ENCODE measurements at places on chromosomes 6 and 20.

DNA sequence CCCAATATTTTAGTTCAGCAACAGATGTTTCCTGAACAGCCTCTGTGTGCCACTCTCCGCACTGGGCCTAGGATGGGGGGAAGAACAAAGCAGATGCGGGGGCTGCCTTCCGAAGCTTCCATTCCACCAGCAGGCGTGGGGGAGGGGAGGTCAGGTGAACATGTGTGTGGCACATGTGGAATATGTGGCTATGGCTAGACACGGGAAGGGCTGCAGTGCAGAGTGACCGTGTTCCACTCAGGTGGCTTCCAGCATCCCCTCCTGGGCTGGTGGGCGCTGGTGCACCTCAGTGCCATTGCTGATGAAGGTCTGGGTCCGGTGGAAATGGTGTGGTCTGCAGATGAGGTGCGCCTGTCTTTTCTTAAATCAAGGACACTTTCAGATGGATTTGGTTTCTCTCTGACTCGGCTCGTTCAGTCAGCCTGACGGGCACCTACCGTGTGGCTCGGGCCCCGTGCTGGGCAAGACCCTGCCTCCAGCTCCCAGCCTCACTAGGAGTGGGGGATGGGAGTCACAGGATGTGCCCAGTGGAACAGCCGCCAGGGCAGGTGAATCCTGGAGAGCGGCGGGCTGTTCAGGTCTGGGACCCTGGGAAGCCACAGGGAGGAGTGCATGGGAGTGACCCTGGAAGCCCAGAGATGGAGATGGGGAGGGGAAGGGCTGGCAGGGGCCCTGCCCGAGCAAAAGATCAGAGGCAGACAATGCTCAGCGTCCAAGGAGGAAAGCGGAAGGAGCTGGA, 111.0 kb downstream of the SYCP2 start:
- no peak overlapping the region for H3K4me3 ChIP-seq
- H3K4me1 ChIP-seq, result no peaks in the 10 kb centered on the region
- no peaks in the 10 kb centered on the region for H3K27me3 ChIP-seq
- no peak overlapping the region for H3K27ac ChIP-seq
- no peak for DNase-seq
- no peaks in the 10 kb centered on the region for H3K36me3 ChIP-seq

- no peak for DNase-seq
- no peaks in the 10 kb centered on the region for H3K4me1 ChIP-seq
- no peak overlapping the region for H3K27ac ChIP-seq
These were observed 57.1 kb downstream of the GJA1 start for GRCh38 chr6:121492536-121492935.

GRCh38 chr6:12909833-12910232, 193.3 kb downstream of the PHACTR1 start:
- peaks cover 7% of the 10 kb centered on the region for H3K27me3 ChIP-seq
- H3K4me3 ChIP-seq, result no peak overlapping the region
- no peak overlapping the region for H3K27ac ChIP-seq
- H3K4me1 ChIP-seq, result no peaks in the 10 kb centered on the region
- no peak for DNase-seq

DNA sequence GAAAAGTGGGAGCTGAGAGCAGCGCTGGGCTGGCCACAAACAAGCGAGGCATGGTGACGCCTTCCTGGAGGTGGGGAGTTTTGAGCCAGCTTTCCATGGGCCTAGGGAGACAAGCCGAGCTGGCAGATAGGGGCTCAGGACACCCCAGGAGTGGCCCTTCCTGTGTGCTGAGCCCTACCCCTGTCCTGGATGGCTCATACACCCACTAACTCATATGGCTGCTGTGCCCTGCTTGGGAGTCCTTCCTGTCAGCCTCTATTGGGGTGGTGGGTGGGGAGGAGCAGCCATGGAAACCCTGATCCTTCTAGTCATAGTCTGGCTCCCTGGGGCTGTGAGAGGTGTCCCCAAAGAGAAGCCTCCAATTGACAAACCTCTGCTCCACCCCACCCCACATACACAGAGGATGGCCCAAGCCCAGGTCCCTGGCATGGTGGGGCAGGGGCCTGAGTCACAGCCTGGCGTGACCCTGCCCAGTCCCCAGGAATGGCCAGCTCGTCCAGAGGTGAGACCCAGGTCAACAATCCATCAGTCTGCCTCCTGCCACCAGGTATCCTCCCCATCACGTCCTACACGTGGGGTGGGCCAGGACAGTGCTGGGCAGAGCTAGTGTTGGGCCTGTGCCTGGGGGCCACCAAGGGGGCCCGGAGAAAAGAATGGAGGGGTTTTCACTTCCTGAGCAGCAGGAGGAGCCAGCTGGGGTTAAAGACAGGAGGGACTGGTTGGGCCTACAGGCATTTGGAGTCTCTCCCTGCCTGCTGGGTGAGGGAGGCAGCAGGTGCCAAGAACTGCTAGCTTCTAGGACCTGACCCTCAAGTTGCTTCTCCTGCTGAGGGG, 52.2 kb downstream of the MRPL14 start:
- no peak overlapping the region for H3K4me3 ChIP-seq
- H3K36me3 ChIP-seq, result no peaks in the 10 kb centered on the region
- no peak overlapping the region for H3K27ac ChIP-seq
- peaks cover 37% of the 10 kb centered on the region for H3K4me1 ChIP-seq

GRCh38 chr20:8394308-8394945, 262.4 kb downstream of the PLCB1 start:
- H3K4me1 ChIP-seq, result peaks cover 10% of the 10 kb centered on the region
- no peaks in the 10 kb centered on the region for H3K27me3 ChIP-seq
- peak overlapping the region; percentile 32 for H3K27ac ChIP-seq
- H3K36me3 ChIP-seq, result no peaks in the 10 kb centered on the region
- peak; percentile 83 for DNase-seq

- H3K27ac ChIP-seq, result no peak overlapping the region
- no peaks in the 10 kb centered on the region for H3K27me3 ChIP-seq
- H3K4me3 ChIP-seq, result no peak overlapping the region
- H3K36me3 ChIP-seq, result no peaks in the 10 kb centered on the region
- no peaks in the 10 kb centered on the region for H3K4me1 ChIP-seq
These were observed 28.3 kb downstream of the DUSP22 start for GRCh38 chr6:320351-321157.

DNA sequence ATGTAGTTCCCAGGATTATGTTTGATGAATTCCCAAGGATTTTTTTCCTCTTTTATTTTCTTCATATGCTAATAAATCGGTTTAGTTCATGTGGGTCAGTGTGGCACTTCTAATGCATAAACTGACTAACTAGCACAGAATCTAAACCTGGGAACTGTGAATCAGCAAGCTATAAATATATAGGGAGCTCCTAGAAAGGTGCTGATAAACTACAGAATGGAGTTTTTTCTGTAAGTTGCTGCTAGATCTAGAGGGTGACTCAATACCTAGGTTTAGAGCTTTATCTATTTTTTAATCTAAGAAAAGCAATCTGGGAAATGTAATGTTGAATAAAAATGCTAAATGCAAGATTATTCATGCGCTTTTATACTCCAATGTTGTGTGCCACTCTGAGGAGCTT, 118.8 kb upstream of the PTCHD4 start:
- DNase-seq, result no peak
- no peak overlapping the region for H3K27ac ChIP-seq
- H3K27me3 ChIP-seq, result no peaks in the 10 kb centered on the region
- H3K4me3 ChIP-seq, result no peak overlapping the region
- H3K4me1 ChIP-seq, result no peaks in the 10 kb centered on the region
- no peaks in the 10 kb centered on the region for H3K36me3 ChIP-seq

DNA sequence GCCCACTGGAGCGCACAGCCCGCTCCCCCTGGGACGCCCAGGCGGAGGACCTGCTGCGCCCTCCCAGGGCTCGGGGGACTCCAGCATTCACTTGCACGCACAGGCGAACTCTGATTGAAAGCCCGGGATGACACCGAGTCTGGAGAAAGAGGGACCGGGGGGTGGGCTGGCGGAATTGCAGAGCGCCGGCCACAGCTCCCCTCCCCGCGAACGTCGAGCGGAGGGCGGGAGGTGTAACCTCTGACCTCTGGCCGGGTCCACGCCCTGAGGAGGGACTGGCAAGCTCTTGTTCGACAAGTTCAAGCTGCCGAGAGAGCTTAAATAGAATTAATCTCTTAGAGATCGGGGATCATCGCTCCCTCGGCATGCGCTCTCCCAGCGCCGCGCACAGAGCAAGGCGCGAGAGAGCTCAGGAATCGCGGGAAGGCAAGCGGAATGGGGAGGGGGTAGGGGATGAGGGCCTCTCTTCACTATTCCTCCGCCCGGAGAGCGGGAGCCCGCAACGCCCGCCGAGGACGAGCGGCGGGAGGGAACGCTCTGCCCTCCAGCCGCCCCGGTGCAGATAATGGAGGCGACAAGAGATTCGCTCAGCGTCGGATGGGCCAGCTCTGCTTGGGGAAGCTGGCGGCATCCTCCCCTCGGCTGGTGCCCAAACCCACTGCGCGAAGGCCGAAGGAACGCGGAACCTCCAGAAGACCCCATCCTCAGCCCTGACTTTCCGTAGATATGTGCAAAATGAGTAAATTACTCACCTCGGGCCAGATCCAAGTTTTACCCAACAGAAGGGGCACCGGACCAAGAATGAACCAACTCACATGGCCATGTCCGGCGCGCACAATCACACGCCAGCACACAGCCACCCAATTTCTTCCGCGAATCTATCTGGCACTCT, 761 bp upstream of the NR2E1 start:
- H3K27ac ChIP-seq, result no peak overlapping the region
- H3K4me1 ChIP-seq, result no peaks in the 10 kb centered on the region
- peak; percentile 10 for DNase-seq
- no peak overlapping the region for H3K4me3 ChIP-seq

- H3K4me3 ChIP-seq, result no peak overlapping the region
- peak overlapping the region; percentile 50 for H3K27ac ChIP-seq
- DNase-seq, result peak; percentile 82
These were observed 83.7 kb downstream of the STXBP5 start for GRCh38 chr6:147287869-147288271.
